ENCODE measurements at places on chromosomes 16 and 17.

DNA sequence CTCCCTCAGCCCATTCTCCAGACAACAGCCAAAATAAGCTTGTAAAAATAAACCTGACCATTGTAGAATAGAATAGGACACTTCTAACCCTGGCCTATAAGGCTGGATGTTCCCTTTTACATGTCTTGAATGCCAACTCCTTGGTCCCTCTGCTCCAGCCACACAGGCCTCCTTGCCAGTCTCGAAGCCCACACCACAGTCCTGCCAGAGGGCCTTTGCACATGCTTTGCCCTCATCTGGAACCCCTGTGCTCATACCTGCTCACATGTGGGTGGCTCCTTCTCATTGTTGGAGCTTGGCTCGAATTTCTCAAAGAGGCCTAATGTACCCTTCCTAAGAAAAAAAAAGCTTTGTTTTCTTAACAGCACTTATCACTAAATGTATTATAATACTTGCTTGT is 5.4 kb upstream of the SLC12A3 start:
- DNase-seq, result no peak

- DNase-seq, result peak; percentile 70
Measured at GRCh38 chr16:72850853-72851252, 197.1 kb downstream of the ZFHX3 start.

DNA sequence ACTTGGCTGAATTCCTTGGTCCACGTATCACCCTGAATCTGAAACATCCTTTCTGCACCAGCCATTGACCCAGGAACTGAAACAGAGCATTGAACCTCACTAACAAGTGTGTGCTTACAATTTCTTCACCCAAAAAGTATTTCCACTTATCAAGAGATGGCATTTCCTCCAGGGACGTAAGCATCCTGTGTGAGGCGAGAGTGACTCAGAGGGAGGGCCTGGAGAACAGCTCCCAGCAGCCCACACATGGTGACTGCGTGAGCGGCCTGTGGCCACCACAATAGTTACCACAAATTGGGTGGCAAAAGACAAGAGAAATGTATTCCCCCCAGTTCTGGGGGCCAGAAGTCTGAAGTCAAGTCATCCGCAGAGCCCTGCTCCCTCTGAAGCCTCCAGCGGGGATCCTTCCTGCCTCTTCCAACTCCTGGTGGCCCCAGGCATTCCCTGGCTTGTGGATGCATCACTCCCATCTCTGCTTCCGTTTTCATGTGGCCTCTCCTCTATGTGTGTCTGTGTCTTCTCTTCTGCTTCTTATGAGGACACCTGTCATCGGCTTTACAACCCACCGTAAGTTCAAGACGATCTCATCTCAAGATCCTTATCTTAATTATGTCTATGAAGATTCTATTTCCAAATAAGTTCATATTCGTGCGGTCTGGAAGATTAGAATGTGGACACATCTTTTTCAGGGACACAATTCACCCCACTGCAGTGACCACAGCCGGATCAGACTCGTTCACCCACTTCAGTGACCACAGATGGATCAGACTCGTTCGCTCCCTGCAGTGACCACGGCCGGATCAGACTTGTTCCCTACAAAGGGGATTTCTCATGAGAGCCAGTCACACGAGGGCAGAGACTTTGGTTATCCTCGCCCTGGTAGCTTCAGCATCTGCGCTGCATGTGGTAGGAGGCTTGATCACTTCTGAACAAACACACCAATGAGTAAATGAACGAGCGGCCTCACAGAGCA is 122.6 kb upstream of the FOXF1 start:
- peak; percentile 64 for DNase-seq

DNA sequence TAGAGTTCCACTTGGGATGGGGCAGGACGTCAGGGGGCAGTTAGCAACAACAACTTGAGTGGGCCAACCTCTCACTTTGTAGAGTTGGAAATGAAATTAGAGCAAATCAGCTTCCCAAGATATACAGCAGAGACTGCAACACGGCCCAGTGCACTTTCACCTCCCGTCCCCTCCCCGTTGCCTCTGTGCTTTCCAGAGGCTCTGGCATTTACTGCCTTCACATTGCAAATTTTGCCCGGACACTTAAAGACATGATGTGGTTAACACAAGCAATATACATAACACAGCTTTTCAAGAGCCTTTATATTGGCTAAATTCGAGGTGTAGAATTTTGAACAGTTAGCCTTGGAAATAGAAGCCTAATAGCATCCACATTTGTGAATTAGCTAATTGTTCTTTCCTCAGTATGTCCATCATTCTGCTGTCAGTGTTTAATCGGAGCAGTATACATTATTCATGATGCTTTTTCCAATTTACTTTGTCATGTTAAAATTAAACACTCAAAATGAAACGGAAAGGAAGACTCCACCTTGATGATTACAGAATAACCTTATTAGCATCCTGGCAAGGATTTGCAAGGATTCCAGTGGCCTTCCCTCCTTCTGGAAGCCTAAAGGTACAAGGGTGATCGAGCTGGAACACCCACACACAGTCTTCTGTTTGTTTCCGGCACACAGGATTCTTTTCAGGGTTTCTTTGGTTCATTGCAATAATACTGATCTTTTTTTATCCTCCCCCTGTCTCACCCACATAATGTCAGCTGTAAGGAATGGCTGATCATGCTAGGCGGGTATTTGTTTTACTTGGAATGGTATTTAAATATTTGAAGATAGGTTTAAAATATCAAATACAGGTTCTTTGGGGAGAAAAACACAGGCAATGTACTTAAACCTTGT is 190.9 kb upstream of the CACNG5 start:
- DNase-seq, result no peak

- no peak for DNase-seq
Measured at GRCh38 chr17:73827627-73828291, 183.5 kb upstream of the SDK2 start.

- no peak for DNase-seq
Measured at GRCh38 chr16:60142619-60143347, 1408.7 kb upstream of the GOT2 start.

- DNase-seq, result no peak
Measured at GRCh38 chr17:50689251-50689650, 18.5 kb downstream of the ANKRD40 start.

Data from dermis microvascular lymphatic vessel endothelial cell (primary cell).